NCI-H1048 (cell line): ENCODE measurements at places on chromosomes 11 and 22.

GRCh38 chr11:23399995-23400394, 539.7 kb upstream of the CCDC179 start:
- no peak for DNase-seq

DNA sequence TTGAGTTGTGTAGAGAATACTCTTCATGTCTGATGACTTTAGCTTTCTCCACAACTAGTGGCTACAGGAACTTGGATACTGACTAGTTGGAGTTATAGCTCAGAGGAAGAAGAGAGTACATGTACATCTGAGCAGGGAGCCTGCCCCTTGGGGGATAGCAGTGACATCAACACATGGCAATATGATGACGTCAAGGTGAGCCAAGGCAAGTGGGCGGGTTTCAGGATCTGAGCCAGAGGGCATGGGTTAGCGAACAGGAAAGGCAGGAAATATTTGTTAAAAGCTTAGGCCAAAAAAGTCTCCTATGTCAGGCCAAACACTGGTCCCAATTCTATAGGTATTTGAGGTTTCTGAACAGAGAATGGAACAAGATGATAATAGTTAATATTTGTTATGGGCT, 42.0 kb upstream of the HORMAD2 start:
- DNase-seq, result no peak

DNA sequence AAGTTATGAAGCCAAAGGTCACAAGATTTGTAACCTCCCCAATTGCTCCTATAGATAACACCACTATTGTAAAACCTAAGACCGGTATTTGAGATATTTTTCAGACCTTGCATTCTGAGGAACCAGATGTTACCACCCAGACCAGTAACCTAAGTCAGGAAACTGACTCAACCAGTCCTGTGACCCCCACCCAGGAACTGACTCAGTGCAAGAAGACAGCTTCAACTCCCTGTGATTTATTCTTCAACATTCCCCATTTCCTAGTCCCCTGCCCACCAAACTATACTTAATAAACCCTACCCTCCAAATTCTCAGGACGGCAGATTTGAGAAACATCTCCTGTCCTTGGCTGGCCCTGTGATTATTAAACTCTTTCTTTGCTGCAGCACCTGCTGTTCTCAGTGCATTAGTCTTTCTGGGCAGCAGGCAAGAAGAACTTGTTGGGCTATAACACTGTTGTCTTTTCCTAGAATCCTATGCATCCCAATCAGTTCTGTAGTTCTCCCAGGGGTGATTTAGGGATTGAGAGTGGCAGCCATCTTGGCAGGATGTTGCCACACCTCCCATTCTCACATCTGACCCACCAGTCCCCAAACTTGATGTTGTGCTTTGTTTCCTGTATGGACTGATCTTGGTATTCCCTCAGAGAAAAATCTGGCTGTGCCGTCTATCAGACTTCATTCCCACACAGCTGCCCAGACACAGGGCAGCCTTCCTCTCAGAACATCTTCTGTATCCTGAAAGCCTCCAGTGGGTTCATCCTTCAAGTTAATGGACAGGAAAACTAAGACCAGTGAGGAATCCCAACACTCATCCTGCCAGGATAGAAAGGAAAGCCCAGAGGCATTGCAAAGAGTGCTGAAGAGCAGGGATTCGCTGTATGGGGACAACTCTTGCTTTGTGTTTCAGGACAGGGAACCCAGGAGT, 104.0 kb downstream of the PDE2A start:
- no peak for DNase-seq

GRCh38 chr11:131593301-131593700, 222.9 kb downstream of the NTM start:
- no peak for DNase-seq

- no peak for DNase-seq
These were observed 5.6 kb downstream of the RGL4 start for GRCh38 chr22:23696326-23696851.

- DNase-seq, result no peak
These were observed 73.7 kb upstream of the AMOTL1 start for GRCh38 chr11:94694309-94695060.

- no peak for DNase-seq
These were observed 8.8 kb upstream of the OR2AT4 start for GRCh38 chr11:75105462-75105925.

GRCh38 chr22:36860821-36861659, at the start of gene NCF4:
Gene NCF4 (plus strand): TSS chr22:36861006. CDS start chr22:36861172, 166 bp downstream.
- DNase-seq, result no peak

GRCh38 chr11:19552656-19553260, 159.9 kb upstream of the NAV2 start:
- no peak for DNase-seq

DNA sequence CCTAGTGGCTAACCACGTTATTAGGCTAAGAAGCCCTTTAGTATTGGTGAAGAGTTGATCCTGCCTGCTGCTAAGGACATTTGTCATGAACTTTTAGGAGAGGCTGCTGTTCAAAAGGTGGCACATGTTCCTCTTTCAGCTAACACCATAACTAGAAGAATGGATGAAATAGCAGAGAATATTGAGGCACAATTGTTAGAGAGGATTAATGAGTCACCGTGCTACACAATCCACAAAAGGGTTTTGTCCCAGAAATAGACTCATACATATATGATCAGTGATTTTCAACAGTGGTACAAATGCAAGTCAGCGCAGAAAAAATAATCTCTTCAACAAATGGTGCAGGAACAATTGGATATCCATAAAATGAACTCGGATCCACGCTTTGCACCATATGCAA, 7.0 kb upstream of the MSANTD2 start:
- no peak for DNase-seq

GRCh38 chr11:21066030-21066429, 396.6 kb downstream of the NELL1 start:
- DNase-seq, result no peak

- no peak for DNase-seq
These were observed 14.5 kb downstream of the PHLDB1 start for GRCh38 chr11:118621784-118622375.

DNA sequence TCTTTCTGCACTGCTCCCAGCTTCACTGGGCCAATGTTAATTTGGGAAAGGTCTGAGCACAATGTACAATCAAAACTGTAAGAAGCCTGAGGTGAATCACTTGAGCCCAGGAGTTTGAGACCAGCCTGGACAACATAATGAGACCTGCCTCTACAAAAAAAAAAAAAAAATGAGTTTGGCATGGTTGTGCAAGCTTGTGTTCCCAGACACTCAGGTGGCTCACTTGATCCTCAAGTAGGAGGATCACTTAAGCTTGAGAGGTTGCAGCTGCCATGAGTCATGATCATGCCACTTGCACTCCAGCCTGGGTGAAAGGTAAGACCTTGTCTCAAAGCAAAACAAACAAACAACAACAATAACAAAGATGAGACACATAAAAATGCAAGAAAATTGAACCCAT, 38.6 kb upstream of the SC5D start:
- DNase-seq, result no peak

DNA sequence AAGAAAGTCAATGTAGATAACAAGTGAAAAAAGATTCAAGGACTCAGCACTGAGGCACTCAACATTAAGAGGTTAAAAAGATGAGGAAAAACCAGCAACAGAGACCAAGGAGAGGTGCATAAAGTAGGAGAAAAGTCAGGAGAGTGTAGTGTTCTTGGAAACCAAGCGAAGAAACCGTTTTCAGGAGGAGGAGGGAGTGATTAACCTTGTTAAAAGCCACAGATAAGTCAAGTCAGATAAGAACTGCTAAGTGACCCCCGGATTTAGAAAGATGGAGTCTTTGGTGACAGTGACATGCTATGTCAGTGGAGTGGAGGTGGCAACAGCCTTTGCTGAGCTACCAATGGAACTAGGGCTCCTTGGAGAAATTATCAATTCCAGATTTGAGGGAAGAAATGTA, 13.9 kb upstream of the NARS2 start:
- no peak for DNase-seq

- DNase-seq, result no peak
These were observed 20.8 kb downstream of the TAF1D start for GRCh38 chr11:93720522-93720921.

- no peak for DNase-seq
These were observed 4.9 kb downstream of the MYRF start for GRCh38 chr11:61757213-61757862.

DNA sequence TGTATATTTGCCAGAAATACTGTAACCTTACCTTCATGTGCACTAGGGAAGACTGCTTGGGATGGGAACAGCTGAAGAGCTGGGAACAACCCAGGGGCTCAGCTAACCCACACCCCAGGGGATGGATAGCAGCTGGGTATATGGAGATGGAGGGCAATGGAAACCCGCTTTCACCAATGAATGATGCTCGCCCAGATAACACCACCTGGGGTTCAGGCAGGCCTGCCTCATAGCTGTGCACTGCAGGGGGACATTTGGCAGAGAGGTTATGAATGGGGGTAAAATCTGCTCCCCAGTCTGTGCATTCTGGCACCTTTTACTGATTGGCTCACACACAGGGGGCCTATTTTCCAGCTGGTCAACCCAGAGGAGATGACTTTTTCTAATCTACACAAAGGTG, 170.7 kb downstream of the CHST1 start:
- no peak for DNase-seq

DNA sequence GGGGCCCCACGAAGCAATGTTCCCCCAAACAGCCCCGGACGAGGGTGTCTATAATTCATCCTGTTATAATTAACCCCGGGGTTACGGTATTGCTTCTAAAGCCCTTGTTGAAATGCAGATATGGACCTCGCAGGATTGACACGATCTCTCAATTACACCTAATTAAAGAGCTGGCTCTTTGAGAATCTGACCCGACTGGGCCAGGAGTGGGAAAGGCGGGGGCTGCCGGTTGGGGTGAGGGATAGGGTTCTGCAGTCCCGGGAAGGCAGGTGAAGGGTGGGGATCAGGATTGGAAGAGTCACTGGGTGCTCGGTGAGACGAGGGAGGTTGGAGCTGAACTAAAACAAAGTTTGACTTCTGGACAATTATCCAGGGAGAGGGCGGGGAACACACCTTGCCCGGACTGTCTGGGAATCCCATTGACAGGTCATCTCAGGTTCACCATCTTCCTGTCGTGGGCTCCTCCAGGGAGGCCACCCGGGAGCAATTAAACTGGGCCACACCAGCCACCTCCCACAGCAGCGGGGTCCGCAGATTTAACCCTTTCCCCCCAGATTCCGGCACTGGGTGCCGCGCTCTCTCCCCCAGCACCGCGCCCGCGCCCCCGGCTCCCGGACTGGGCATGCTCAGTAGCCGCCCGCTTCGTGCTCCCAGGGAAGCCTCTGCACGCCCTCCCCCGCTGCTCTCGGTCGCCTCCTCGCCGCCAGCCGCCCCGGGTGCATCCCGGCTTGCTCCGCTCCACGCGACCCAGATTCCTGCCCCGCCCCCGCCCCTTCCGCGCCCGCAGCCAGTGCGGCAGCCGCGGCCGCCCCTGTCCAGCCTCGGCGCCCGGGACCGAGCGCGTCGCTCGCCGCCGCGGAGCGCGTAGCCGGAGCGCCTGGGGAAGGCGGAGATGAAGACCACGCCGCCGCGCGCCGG, at the start of gene ELMOD1:
ELMOD1 (plus strand) TSS at position 688 of the 918 bp plus-strand sequence. CDS start 27,043 bp downstream, outside the sequence.
- DNase-seq, result no peak

- DNase-seq, result no peak
These were observed 17.4 kb downstream of the LARGE2 start for GRCh38 chr11:45939836-45940235.

GRCh38 chr11:2533587-2534133, 88.9 kb downstream of the KCNQ1 start:
- DNase-seq, result no peak

DNA sequence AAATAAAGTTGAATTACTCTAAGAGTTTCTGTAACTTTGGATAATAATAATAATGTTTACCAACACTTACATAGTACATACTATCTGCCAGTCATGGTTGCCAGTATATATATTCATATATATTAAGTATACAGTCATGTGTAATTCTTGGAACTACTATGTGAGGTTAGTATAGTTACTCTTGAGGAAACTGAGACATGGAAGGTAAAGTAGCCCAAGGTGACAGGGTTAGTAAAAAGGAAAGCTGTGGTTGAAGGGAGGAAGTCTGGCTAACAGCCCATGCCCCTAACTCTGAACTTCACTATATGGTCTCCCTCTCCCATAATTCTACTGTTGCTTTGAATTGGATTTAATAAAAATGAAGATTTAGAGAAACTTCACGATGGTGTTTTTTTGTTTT, 24.9 kb downstream of the FDX1 start:
- no peak for DNase-seq

DNA sequence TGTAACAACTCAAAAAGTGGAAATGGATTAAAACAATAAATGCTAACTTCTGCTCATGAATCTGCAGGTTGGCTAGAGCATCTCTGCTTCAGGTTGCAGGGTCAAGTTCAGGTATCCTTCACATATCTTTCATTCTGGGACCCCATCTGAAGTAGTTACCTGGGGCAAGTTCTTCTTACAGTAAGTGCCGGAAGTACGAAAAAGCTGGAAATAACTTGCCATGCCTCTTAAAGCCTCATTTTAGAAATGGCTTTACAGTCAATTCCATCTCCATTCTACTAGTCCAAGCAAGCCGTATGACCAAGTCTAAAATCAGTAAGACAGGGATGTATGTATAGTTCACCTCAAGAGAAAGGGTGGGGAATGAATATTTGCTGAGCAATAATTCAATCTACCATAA, 93.7 kb downstream of the FCHSD2 start:
- DNase-seq, result no peak
